ENCODE measurements at places on chromosomes 4 and X.

- no peak for DNase-seq
These were observed 382.1 kb upstream of the EPHA5 start for GRCh38 chr4:66052426-66052825.

DNA sequence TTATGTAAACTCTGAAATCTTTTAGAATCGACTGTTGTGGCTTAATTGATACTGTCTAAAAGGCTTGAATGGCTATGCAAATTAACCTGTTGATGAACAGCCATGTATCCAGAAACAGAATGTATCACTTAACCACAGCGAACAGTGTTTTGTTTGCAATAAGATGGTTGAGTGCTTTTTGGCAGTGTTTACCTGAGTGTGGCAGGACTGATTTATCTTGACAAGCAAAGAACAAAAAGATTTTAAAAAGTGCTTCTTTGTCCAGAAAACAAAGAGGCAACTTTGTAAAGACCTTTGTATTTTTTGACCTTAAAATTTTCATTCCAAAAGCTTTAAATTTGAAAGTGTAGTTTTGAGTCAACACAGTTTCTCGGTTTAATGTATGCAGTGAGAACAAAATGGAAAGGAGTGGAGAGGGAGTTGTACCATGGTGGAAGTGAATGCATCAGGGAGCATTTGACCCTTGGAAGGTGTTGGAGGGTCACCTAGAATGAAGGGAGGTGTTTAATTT lies 18.0 kb downstream of the ARHGAP10 start:
- DNase-seq: no peak

DNA sequence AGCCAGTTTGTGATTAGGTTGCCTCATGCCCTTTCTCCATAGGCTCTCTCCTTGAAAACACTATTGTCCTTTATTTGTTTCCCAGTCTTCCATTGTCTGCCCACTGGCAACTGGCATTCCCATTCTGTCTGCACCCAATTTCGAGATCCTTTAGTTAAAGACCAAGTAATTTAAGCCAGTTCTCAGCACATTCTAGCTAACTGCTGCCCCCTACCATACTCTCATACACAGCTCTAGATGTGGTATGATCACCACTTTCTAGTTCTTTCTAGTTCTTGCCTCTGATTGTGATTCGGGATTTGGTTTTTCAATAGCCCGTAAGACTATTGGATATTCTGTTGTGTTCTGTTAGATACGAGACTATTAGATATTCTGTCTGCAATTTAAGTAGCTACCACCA lies 135.8 kb upstream of the TRPC5 start:
- no peak for DNase-seq

DNA sequence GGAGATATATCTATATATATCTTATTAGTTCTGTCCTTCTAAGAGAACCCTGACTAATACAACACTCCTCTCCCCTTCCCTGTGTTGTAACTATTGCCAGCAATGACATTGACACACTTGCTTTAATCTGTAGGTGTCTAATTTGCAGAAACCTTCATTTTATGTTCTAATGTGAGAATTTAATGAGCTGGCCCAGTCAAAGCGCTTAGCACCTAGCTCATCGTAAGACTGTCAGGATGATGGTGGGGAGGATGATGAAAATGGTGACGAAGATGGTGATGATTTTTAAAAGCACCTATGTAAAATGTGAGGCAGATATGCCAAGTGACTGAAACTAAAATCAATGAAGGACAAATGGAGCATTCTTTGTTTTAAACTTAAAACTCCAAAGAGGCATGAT lies 183.8 kb downstream of the DHX15 start:
- no peak for DNase-seq

GRCh38 chr4:54840992-54841768 lies 183.4 kb downstream of the KIT start:
- DNase-seq: no peak

DNA sequence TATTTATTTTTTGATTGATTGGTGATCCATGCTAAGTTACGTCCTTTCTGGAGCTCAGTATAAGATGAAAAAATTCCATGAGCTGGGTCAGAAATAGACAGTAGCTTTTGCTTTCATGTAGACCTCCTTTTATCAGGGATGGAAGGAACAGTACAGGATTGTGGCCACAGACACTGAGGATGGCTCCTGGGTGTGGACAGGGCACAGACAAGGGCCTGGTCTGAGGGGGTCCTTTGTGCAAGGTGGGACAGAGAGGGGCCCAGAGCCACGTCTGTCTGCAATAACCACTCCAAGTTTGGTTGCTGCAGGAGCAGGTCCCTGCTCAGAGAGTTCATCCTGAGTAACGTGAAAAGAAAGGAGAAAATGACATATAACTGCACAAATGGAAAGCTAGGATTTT lies 127.1 kb downstream of the ENPP6 start:
- no peak for DNase-seq

- no peak for DNase-seq
These were observed at the start of gene MAGED2 for GRCh38 chrX:54807524-54808108. Gene MAGED2 (plus strand): TSS chrX:54807745. CDS start chrX:54809332, 1,587 bp downstream.

- no peak for DNase-seq
These were observed 5.2 kb downstream of the HS3ST1 start for GRCh38 chr4:11423465-11423864.

DNA sequence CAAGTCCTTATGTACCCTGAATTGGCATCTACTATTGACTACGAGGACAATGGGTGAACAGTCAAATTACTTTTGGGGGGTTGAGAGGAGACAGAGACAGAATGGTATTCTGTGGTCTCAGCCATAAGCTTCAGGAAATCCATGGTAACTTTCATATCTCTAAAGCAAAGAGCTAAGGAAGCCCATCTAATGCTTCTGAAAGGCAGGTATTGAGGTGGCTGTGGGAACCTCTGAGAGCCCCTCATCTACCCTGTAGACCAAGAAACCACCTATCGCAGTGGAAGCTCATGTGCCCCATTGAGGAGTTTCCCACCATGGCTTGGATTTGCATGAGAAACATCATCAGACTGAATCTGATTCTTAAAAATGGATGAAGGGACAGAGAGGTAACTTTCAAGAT lies 23.1 kb upstream of the BMP2K start:
- DNase-seq: no peak

DNA sequence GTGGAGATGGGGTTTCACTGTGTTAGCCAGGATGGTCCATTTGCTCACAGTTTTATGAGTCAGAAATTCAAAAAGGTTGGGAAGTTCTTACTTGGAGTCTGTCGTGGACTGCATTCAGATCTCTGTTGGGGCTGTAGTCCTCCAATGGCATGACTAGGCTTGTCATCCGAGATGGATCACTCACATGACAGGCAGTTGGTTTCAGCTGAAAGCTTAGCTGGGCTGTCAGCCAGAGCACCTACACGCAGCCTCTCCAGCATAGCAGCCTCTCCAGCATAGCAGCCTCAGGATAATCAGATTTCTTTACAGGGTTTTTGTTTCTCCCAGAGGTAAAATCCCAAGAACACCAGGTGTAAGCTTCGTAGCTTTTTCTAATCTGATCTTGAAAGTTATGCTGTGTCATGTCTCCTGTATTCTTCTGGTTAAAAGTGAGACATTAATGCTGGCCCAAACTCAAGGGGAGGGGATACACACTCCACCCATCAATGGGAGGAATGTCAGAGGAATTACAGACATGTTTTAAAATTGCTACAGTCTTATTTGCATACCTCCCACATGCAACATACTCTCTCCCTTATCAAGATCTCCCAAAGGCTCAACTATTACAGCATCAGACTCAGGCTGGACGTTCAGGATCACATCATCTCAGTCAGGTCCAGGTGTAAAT lies 31.6 kb upstream of the SOD3 start:
- no peak for DNase-seq

DNA sequence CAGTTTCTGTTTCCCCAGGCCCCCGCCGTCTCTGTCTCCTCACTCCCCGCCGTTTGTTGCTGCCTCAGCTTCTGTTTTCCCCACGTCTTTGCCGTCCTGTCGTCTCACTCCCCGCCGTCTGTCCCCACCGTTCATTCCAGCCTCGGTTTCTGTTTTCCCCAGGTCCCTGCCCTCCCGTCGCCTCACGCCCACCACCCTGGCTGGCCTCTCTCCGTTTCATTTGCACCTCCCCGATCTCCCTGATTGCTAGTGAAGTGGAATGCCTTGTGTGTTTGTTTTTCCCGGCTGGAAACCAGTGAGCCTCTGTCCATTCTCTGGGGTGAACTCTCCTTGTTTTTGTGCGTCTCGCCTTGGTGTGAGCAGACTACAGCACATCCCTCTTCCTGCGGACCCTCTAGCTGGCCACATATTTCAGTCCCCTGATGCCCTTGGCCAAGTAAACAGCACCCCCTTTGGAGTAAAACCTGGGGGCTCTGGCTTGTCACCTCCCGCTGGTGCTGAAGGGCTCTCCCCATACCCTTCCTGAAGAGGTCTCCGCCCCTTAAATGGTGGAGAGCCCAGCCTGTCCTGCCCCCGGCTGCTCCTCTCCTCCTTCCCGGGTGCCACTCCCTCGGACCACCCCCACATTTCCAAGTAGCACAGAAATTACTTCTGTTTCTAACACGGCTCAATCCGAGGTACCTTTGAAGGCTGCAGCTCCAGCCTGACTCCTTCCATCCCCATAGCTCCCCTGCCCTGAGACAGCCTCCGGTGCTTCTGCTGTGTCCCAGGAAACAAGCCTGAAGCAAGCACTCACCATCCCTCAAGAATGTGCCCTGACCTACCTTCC lies 13.2 kb downstream of the TMEM175 start:
- no peak for DNase-seq

DNA sequence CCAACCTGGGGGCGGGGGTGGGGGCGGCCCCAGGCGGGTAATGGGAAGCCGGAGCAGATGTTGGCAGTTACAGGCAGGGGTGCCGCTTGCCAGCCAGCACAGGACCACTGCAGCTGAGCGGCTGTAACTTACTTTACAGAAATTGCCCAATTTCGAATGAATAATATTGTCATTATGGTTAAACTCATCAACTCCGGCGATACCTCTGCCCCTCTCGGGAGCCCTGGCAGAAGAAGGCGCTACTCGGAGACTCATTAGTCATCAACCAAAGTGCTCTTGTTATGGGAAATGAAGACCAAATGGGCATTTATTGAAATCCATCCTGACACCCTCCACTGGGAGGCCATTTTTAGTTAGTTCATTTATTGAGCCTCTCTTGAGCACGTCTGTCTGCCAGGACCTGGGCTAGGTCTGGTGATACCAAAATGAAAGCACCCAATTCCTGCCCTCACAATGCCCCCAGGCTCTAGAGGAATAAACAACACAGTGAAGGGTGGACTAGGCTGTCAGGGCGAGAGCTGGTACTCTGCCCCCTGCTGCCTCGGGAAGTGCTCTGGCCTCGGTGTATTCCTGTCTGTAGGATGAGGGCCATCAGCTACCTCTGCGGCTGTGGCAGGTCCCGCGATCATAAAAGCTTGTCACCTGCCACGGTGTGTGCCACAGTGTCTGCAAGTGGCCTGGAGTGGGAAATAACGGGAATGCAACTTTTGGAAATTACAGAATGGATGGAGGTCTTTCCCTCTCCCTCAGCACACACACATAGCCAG lies 159.1 kb upstream of the PSAPL1 start:
- no peak for DNase-seq

- peak; percentile 55 for DNase-seq
These were observed 8.5 kb downstream of the NAT8L start for GRCh38 chr4:2067446-2068197.

DNA sequence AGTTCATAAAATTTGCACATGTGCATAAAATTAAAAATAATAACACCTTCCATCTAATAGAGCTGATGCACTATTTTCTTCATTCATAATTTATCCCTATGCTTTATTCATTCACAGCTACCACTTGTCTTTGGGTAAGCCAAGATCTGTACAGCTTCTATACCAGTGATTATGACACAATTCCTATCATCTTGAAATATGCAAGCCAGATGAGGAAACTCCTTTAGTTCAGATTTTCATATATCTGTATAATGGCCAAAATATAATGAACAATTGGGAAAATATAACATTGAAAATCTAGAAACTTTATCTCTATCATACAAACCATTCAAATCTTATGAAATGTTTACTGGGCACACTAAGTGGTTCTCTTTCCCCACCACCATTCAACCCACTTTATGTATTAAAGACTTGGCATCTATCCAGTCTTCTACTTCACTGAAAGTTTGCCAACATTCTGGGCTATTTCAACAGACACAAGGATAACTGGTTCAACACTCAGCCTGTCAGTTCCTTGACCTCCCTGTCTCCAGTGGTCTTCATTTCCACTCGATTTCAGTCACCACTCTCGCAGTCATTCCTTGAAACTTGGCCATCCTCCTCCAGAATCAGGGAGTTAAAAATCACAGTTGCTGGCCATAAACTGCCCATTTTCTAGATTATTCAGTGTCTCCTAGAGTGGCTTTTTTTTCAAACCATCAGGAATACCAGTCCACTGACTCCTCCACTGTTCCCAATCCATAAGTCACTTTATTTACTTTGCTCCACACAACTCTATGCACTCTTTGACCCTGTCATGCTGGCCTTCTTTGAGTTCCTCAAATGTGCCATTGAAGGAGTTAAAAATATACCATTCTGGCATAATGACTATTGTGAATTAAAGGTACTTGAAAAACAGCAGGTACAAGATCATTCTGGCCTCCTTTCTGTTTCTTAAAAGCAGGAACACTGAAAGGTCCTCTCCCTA lies 85.5 kb downstream of the CAMK2D start:
- no peak for DNase-seq

GRCh38 chr4:173124209-173124865 lies 44.3 kb upstream of the GALNT7 start:
- no peak for DNase-seq

GRCh38 chr4:109875106-109875505 lies 27.2 kb downstream of the LRIT3 start:
- DNase-seq: no peak

- no peak for DNase-seq
These were observed 44.6 kb upstream of the FGFBP2 start for GRCh38 chr4:16007471-16008095.

- DNase-seq: no peak
These were observed 7.5 kb upstream of the BCOR start for GRCh38 chrX:40104985-40105834.

GRCh38 chrX:74420196-74421035 lies 877 bp upstream of the SLC16A2 start:
- DNase-seq: peak; percentile 76

GRCh38 chrX:107686026-107686425 lies 57.7 kb downstream of the PRPS1 start:
- no peak for DNase-seq

- DNase-seq: no peak
These were observed 41.5 kb downstream of the CLCN4 start for GRCh38 chrX:10198254-10198653.

- no peak for DNase-seq
These were observed 97.0 kb upstream of the PJA1 start for GRCh38 chrX:69262036-69262936.

GRCh38 chr4:90515191-90515590 lies 388.0 kb downstream of the CCSER1 start:
- DNase-seq: no peak

GRCh38 chrX:95949588-95949987 lies 735.1 kb upstream of the DIAPH2 start:
- DNase-seq: no peak

GRCh38 chr4:85967872-85968271 lies 392.0 kb downstream of the MAPK10 start:
- DNase-seq: no peak

- DNase-seq: no peak
These were observed 62.9 kb downstream of the TMPRSS11D start for GRCh38 chr4:67820903-67821302.

GRCh38 chr4:123930996-123931395 lies 534.4 kb downstream of the SPRY1 start:
- no peak for DNase-seq
